Ammon's horn (tissue), 1 donor: ENCODE measurements at places on chromosomes 2 and 18.
A peak's percentile ranks its signal among the peaks of the same experiment; 100 is the strongest.

GRCh38 chr2:227402959-227403358 lies 15.2 kb upstream of the SCYGR1 start:
- DNase-seq, result no peak

GRCh38 chr2:6789559-6790138 lies 76.1 kb downstream of the CMPK2 start:
- no peak for DNase-seq

- no peak for DNase-seq
Measured at GRCh38 chr2:233351423-233351822, 2.9 kb upstream of the DGKD start.

DNA sequence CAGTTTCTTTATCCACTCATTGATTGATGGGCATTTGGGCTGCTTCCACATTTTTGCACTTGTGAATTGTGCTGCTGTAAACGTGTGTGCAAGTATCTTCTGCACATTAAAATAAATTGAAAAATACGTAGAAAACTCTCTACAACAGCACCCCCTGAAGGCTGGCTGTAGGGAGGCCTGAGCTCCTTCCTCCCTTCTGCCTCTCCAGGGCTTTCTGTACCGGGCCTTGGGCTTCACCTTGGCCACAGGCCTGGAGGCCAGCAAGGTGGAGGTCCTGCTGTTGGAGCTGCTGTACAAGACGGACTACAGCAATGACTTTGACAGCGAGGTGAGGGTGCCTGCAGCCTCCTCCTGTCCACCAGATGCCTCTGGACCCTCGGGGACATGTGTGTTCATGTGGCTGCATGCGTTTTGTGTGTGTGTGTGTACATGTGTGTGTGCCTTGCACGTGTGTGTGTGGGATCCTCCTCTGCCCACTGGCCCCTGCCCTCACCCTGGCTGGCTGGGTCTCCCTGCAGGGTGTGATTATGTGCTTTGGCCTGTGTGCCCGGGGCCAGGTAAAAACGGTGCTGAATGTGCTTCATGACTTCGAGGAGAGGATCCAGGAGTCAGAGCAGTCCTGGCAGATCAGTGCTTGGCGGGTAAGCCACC lies 29.2 kb downstream of the MROH2A start:
- DNase-seq, result no peak

DNA sequence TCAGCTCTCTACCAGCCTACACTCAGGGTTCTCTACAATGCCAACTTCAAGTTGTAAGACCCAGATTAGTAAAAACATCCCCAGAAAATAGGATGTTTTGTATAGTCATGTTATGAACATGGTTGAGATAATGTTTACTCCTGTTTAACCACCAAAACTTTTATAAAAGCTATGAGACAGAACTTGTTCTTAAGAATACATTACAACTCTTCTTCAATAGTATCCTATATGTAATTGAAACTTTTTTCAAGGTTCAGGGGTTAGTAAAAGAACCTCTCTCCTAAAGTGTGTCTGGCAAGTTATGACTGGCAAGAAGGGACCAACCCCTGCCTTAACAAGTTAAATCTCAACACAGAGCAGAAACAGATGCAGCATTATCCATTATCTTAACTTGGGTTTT lies 118.8 kb upstream of the STK17B start:
- no peak for DNase-seq

- no peak for DNase-seq
Measured at GRCh38 chr2:196511258-196512168, 128.0 kb upstream of the CCDC150 start.

- no peak for DNase-seq
Measured at GRCh38 chr2:219663116-219663762, 35.8 kb downstream of the SLC4A3 start.

DNA sequence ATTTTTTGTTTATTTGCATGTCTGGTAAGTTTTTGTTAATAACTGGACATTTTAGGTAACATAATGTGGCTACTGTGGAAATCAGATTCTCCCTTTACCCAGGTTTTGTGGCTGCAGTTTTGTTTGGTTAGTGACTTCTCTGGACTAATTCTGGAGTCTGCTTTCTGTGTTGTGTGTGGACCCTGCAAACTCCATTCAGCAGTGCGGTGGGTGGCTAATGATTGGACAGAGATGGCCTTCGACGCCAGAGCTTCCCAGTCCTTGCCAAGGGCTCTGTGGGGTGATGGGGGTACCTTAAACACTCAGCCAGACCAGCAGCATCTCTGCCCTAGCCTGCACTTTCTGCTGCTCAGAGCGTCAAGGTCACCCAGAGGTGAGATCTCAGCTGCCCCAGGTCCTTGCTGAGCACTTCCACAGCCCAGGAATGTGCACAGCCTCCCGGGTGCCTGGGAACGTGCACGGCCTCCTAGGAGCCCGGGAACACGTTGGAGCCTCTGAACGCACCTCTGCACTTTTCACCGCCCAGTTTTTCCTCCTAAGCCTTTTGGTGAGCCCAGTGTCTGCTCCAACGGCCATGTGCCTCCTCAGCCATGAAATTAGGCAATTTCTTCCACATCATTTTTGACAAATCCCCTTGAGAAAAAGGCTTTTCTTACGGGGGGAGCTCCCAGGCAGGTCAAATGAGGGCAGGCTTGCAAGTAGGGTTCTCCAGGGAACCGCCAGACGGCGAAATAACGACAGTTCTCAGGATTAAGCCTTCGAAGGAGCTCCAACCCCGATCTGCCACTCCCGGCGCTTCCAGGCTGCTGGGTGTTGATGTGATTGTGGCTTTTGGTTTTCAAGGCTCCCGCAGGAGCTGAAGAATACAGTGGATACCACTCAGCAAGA lies 35.2 kb upstream of the KLF11 start:
- no peak for DNase-seq

GRCh38 chr2:156837635-156838370 lies 401.6 kb downstream of the GPD2 start:
- no peak for DNase-seq

DNA sequence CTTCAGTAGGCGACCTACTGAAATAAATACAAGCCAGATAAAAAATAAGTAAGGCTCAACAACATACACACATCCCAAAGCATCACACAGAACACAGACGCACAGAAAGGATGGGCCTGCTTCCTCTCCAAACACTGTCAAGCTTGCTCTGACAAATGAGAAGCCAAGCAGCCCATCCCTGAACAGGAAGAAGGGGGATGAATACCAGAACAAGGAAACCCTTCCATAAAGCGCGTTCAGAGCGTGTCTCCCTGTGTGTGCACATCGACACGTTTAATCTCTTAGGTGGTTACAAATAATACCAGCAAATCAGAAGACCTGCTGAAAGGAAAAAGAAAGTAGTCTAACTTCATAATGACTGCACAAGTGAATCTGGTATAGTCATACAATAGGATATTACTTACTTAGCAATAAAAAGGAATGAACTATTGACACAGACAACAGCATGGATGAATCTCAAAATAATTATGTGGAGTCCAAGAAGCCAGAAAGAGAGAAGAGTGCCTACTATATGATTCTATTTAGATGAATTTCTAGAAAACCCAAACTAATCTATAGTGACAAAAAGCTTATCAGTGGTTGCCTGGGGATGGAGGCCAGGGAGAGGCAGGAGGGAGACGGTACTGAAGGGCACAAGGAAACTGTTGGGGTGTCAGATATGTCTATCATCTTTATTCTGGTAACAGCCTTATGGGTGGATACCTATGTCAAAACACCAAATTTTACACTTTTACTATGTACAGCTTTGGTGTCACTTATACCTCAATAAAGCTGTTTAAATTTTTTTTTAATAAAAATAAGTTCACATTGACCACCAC lies 26.8 kb downstream of the MBOAT2 start:
- DNase-seq, result peak; percentile 57

DNA sequence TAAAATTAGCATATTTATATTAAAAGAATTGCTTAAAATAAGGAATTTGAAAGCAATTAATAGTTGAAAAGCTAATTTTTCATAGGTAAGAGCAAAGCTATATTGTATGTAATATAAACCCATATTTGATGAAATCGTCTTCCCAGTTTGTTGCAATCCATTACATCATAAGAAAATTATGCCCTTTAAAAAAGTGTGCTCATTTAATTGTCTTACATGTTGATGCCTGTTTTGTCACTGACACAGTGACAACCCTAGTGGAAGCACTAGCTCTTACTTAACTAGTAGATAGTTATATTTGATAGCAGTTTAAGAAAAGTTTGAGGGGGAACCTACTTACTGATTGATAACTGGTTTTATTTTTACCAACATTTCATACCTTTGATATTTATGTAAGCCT lies 30.0 kb upstream of the IL18RAP start:
- DNase-seq, result no peak

DNA sequence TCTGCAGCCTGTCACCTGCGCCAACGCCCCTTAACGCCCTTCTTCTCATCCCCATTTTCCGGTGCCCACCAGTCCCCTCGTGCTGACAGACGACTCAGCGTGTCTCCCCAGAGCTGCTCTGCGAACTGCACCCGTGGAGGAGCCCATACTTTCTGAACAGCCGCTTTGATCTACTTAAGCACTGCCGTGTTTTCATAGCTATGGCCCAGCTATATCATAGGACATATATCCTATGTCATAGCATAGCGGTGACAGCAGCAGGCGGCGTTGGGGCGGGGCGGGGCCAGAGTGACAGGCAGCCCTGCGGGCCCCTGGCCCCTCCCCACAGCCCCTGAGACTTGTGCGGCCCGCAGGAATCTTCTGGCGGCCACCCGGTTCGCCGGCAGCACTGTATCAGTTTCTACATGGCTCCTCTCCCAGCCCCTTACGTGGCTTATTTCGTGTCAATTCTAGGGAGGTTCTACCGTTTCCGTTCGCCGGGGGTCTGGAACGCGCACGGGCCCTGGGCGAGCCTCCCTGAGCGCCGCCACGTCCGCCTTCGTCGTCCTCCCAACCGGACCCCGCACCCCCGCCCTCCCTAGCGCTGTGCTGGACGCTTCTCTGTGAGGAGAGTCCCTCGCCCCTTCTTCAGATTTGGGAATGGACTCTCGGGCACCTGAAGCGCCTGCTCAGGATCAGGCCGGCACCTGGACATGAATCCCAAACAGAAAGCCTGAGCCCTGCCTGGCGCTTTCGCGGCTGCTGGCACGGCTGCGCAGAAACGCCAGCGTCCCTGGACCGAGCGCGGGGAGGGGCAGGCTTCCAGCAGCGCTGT lies 35.4 kb downstream of the PTPN18 start:
- peak; percentile 86 for DNase-seq

DNA sequence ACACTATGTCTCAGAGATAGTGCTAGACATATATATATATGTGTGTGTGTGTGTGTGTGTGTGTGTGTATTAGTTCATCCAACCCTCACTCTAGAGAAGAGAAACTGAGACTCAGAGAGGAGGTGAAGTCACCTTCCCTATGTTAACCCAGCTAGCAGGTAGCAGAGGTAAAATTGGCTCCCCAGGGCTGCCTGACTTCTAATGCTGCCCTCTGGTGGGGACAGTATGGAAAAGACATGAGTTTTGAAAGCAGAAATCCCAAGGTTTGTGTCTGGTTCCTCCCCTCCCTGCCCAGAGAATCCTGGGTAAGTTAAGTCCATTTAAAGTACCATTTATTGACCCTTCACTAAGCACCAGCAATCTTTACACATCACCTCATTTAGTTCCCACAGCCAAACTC lies 137.7 kb downstream of the THNSL2 start:
- DNase-seq, result no peak

GRCh38 chr2:147829106-147829505 lies 15.7 kb upstream of the ACVR2A start:
- DNase-seq, result no peak

DNA sequence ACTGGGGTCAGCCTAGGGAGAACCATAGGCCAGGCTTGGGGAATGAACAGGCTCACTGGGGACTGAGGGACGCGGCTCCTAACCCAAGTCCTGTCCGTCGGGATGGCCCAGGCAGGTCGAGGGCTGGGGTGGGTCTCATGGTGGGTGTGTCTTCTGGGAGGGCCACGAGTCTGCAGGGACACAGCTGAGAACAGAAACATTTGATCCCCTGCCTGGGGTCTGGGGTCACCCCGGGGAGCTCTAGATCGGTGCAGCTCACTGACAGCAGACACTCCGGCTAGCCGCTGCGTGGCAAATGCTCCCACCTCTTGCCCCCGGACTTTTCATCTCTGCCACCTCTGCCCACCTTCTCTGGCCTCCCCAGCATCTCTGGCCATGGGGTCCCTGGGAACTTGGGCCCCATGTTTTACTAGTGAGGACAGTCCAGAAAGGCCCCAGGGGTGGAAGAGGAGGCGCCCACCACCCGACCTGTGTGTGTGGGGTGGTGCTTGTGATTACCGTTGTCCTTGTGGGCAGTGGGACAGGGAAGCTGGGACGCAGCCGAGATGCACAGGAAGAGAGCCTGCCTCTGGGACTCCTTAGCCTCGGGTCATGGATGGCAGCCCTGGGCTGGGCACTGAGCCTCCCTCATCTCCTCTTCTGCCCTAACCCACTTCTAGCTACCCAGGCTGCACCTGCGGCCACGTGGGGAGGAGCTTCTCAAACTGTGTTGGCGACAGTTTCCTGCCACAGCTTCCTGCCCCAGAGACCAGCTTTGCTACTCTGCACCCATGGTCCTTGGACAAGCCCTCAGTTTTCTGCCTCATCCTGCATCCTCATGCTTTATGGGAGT lies 4.9 kb downstream of the ZAP70 start:
- DNase-seq, result no peak

DNA sequence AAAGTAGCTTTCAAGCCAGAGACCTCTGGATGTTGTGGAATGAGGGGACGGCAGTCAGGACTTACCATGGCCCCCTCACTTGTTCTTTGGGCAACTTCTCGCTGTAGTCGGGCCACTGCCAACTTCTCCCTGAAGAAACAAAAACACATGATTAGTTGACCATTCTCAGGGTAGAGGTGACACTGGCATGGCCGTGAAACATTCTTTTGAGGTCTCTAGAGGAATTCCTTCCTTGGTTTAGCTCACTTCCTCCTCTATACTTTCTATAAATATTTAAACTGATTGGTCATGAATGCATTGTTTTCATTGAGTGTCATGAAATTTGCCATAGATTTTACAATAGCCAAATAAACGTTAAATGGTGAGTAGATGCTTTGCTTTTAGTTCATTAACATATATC lies 354.6 kb downstream of the NCKAP5 start:
- DNase-seq, result no peak

DNA sequence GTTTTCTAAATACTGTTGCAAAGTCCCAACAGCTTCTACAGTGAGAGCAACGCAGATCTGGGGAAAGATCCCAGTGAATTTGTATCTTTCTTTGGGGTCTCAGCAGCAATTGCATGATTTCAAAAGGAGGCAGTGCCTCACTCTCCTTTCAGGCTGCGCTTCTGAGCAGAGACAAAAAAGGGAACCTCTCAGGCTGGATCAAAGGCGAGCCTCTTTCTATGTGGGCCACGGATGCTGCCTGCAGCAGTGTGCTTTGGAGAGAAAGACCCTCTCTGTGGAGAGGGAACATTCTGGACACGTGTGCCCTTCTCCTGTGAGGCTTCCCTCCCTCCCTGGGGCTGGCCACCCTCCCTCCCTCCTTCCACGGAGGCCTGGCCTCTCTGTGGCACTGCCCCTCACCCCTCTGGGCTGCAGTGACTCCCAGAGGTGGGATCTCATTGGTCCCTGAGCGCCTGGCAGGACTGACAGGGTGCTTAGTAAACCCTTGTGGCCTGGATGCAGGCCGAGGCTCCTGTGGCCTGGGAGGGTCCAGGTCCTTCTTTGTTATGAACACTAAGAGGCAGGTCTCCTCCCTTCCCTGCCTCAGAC lies 21.6 kb upstream of the PDIA6 start:
- no peak for DNase-seq

- peak; percentile 81 for DNase-seq
Measured at GRCh38 chr2:8872821-8873432, 35.5 kb upstream of the KIDINS220 start.

- no peak for DNase-seq
Measured at GRCh38 chr2:195651046-195651445, 6.0 kb upstream of the SLC39A10 start.

- no peak for DNase-seq
Measured at GRCh38 chr18:68494802-68495581, 219.9 kb downstream of the TMX3 start.
